Tongue (tissue), 3 donors: ENCODE measurements at places on chromosomes 5 and 9.

DNA sequence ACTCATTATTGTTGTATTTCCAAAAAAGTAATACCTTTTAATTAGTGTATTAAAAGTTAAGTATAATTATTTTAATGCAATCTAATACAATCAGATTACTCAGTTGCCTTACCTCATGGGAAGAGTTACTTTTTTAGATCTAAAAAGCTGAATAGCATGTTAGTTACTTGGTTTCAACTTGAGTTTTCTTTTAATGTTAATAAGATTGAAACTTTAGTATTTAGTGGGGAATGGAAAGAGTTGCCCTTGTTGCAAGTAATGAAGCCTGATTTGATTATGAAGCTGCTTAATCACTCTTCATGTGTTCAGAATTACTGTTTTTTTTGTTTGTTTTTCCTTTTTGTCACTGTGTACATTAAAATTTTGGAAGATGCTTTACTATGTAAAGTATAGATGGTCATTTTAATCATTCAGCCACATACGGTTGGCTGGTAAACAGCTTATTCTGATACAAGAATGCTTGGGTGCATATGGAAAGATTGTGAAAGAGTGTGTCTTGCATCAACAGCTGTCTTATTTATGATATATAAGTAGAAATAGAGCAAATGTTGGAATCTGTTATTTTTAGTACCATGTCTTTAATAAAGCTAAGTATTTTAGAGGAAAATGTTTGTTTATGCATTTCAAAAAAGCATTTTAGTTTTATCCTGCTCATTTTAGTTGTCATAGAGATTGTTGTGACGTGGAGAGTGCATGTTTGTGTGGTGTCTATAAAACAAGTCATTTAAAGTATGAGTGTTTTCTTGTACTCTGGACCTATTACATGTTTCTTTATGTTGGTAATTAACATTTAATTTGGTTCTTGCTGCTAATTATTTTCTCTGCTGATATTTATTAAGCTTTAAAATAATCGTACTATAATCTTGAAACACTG lies 36.4 kb downstream of the SREK1 start:
- DNase-seq, result no peak

DNA sequence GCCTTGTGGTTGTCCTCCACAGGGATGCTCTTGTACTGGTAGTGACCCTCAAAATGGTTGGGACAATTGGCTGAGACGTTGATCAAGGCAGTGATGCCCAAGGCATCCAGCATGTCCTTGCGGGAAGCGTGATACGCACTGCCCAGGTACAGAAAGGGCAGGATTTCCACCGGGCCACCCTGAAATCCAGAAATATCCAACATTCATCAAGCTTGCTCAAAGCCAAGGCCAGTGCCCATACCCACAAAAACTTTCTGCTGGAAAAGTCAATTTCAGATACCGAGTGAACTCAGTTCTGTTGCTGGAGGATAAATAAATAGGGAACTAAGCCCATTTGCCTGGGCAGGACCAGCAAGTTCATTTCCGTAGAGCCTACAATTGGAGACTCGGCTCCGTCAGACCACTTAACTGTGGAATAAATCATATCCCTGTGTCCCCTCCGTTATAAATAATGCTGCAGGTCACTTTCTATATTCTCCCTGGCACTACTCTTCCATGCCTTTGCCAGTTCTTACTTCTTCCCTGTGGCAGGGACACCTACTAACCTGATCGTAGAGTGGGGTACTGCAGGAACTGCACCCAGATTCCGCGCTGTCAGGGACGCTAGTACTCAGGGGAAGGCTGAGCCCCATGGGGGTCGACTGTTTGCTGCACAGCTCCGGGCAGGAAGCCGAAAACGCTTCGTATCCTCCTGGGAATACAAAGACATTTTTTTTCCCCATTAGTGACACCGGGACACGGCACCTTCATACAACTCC lies 1.2 kb downstream of the DUSP1 start:
- DNase-seq, result peak; percentile 43

GRCh38 chr9:471320-471719 lies 256.7 kb downstream of the DOCK8 start:
- no peak for DNase-seq

GRCh38 chr5:60594715-60595477 lies 105.1 kb downstream of the DEPDC1B start:
- DNase-seq, result no peak
